ENCODE measurements at places on chromosomes 2 and 18. TPM values are rescaled to one million over a fixed set of nuclear protein-coding genes. Genes with fewer than 3 reads are reported as not detected.

DNA sequence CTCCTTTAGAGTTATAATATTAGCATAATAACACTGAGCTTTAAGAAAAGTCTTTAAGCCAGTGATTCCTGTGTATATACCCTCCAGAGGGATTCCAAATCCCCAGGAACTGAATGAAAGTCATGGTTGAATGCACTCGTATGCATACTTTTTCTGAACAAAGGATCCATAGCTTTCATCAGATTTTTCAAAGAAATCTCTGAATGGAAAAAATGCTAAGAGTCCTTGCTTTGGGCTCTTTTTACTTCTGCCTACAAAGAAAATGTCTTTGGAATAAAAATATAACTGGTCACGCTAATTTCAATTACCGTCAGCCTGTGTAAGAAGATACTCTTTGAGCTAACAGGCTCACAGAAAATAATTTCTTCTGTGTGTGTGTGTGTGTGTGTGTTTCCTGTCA is 939.5 kb downstream of the ERBB4 start:
- DNase-seq = no peak

DNA sequence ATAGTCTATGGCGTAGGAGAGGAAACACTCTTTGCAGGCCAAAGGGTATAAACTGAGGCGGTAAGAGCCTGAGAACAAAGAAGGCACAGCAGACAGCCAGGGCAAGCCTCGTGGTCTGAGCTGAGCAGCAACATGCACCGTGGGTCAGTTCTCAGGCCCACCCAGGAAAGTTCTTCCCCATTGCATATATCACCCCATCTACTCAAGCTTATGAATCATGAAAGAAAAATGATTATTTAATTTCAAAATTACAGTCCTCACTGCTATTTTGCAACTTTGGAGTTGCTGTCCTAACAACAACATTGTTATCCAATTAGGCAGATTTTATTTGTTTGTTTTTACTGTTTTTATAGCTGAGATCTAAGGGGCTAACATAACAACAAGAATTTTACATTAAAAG is 54.7 kb upstream of the RIOK3 start:
- DNase-seq = no peak

DNA sequence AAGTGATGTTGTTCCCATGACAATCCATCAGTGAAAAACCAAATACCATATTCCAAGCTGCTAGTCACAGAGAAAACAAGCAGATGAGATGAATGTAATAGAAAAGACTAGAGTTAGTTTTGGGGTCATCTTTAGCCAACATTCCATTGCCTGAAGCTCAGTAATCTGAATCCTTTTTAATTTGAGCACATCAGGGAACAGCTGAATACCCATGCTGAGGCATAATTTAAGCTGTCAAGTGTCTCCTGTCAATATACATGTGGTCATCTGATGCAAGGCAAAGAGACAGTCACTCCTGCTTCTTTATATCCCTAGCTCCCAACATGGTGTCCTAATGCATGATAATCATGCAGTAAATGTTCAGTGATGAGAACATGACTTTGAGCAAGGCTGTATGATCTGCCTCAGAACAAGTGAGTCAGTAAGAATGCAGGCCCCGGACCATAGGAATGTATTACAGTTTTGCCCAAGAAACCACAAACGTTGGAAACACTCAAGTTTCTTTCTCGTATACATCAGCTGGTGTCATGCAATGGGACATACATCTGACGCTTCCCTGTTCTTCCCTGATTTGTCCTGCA is 48.0 kb downstream of the CDK15 start:
- DNase-seq = no peak

GRCh38 chr18:55998071-55998522 is 410.1 kb upstream of the TCF4 start:
- no peak for DNase-seq

GRCh38 chr18:48835119-48835518 is 115.6 kb downstream of the SMAD7 start:
- DNase-seq = peak; percentile 43

- DNase-seq = no peak
These were observed 31.0 kb upstream of the GREB1 start for GRCh38 chr2:11502740-11503292.

DNA sequence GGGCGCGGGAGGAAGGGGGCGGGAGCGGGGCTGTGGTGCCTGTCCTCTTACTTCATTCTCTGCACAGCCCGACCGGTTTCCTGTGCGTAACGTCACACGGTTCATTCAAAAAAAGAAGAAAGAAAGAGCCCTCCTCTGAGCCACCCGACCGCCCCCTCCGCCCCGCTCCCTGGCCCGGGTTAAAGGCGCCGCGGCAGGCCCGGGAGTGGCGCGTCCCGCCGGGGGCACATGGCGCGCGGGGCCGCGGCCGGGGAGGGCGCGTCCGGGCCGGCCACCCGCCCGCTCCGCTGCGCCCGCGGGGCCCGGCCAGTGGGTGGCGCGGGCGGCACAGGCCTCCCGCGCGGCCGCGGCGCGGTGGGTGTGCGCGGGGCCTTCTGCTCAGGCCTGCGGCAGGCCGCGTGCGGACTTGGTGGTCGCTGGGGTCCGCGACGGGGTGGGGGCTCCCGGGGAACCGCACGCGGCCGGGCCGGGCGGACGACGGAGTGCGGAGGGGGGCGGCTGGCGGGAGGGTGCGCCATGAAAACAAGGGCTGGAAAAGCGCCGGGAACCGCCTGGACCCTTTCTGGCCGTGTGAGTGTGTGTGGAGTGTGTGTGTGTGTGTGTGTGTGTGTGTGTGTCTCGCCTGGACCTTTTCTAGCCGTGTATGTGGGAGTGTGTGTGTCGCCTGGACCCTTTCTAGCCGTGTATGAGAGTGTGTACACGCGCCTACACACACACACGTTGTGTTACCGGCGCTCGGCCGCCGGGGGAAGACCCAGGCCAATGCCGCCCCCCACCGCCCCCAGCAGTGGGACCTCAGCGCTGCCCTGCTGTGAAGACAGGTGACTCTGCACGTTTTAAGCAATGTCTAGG is 780 bp upstream of the BCL2 start:
- peak; percentile 90 for DNase-seq

DNA sequence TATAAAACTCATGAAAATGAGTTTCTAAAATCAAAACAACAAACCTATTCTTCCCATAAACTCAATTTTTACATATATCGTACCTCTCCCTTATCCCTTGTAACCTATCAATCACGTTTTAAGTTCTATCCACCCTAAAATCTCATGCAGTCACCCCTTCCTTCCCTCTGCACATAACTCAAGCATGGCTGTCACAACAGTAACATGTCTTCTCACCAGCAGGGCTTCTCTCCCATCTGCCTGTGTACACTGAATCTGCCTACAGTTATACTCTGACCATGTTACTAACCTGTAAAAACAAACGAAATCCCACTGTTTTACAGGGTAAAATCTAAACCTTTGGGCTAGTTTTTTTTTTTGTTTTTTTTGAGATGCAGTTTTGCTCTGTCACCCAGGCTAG is 68.2 kb downstream of the MAP4K3 start:
- no peak for DNase-seq

DNA sequence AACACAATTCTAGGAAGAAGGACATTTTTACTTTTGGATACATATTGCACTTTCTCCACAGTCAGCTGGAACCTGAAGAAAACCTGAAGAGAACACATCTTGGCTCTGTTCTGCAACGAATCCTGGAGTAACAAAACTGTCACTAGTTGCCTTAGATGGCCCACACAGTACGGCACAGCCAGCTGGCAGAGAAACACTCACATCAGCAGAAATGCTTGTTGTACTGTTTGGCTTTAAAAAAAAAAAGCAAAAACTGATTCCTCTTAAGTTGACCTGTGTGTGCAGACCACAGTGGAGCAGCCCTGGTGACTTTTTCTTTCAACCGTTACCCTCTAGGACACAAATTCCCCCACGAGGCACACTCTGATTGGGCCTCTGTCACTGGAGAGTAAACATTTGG is 152.3 kb upstream of the TWIST2 start:
- DNase-seq = no peak

GRCh38 chr2:239401881-239402233 is 1.0 kb upstream of the HDAC4 start:
- no peak for DNase-seq

DNA sequence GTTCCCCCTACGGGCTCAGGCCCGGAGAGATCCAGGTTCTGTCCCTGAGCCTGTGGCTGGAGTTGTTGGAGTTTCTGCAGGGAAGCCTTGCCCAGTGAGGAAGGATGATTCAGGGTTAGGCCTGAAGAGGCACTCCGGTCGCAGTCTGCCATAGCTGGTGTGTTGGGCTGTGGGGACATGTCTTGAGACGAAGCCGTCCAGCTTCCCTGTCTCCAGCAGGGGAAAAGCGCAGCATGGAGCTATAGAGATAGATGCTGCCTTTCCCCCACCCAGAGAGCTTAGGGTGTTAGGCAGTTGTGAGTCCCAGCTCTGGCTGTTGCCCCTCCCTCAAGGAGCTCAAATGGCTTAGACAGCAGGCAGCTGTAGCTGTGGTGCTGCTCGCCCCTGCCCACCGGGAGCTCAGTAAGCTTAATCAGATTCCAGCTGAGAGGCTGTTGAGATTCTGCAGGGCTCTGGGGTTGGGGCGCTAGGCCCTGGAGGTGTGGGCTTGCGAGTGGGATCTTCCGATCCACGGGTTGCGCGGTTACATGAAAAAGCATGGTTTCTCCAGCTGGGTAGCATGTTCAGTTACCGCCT is 103.9 kb downstream of the PMAIP1 start:
- no peak for DNase-seq

DNA sequence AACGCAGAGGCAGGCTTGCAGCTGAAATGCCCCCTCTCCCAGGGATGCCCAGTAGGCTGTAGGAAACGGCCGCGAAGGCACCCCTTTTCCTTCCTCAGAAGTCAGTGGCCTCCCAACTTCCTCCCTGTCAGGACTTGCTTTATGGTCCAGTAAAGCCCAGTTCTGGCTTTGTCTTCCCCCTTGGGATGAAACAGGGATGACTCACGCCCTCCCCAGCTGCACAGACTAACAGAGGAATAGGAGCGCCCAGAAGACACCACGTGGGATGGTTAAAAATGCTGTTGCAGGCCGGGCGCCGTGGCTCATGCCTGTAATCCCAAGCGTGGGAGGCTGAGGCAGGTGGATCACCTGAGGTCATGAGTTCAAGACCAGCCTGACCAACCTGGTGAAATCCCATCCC is 6.9 kb downstream of the CREG2 start:
- DNase-seq = no peak

Gene CNTNAP5
- not detected for total RNA-seq

Gene ASNSD1
- 29.2 TPM for total RNA-seq

Gene ARHGEF4
- total RNA-seq = 108 TPM

Gene INHBB
- 12.4 TPM for total RNA-seq
